ENCODE measurements at places on chromosomes 16 and 17.
A peak's percentile ranks its signal among the peaks of the same experiment; 100 is the strongest.

DNA sequence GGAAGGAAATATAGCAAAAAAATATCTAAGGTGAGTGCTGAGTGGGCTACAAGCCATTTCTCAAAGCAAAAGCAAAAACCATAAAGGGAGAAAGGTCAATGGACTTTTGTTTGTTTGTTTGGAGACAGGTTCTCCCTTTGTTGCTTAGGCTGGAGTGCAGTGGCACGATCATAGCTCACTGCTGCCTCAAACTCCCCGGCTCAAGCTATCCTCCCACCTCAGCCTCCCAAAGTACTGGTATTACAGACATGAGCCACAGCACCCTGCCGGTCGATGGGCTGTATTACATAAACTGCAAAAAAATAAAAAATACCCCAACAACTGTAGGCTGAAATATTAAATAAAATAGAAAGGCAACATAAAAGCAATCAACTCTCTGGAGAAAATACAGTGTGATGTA lies 3.5 kb upstream of the RBBP6 start:
- no peak for DNase-seq

GRCh38 chr17:82060614-82061013 lies 5.0 kb downstream of the DUS1L start:
- DNase-seq, result no peak

GRCh38 chr17:9356488-9356911 lies 219.1 kb downstream of the STX8 start:
- DNase-seq, result no peak

- peak; percentile 61 for DNase-seq
Observed at GRCh38 chr17:16214190-16215001, 938 bp downstream of the NCOR1 start.

DNA sequence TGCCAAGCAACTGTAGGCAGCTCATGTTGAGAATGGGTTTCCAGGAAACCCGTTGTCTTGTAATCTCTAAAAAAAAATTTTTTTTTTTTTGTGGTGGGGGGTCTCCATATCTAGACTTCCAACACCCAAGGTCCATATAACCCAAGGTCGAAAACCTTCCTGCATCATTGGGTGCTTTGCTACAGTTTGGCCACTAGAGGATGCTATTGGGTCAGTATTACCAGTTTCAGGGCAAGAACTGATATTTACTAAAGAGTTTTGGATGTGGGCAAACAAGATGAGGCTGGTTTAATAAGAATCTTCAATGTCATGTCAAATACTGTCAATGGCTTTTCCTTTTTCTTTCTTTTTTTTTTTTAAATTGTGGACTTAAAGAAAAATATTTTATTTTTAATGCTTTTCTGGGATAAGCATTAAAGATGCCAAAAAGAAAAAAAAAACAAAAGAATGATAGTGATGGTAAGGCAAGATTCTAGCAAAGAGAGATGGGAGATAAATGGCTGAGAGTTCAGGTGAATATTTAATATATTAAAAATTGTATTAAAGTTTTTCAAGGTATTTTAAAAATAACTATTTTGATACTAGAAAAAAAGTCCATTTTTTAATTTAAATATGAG lies 62.2 kb downstream of the DHRS7C start:
- DNase-seq, result peak; percentile 70

DNA sequence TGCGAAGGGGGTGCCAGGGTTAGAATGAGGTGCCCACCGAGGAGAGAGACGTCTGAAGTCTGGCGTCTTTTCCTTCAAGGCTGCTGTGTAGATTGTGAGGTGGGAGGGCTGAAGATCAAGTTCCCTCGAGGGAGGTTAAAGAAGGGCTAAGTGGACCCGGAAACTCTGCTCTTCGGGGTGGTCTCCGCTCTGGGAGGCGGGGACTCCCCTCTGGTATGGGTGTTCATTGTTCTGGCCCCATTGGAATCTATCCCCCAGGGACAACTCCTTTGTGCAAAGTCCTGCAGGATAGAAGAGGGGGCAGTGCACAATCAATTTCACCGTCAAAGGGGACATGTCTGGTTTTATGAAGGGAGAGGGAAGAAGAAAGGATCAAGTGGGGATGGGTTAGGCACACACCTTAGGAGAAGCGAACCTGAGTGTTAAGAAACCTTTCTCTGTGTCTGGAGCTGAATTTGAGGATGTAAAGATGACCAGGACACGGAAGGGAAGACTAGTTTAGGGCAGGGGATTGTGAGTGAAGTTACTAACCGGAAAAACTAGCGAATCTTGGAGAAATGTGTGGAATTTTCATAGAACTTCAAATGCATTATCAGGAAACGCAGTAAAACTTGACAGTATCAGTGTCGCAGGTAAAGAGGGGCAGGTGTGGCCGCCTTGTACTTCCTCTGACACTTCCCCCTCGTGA lies 809 bp upstream of the RAB34 start:
- DNase-seq, result no peak

GRCh38 chr17:49922095-49922494 lies 46.9 kb upstream of the DLX4 start:
- no peak for DNase-seq

DNA sequence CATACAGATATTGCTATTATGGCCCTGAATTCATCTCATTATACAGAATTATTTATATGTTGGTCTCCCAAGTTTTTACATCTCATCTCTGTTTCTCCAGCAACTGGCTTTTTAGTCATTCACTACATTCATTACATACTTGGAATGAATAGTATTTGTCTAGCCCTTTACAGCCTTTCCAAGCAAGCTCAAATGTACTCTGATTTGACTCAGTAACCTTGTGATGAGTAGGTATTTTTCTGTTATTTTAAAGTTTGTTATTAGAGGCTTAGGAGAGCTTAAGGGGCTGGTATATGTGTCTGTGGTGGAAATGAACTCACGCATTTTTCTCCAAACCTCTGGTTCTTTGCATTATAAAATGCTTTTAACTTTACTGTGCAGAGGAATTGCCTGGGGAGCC lies 224.7 kb downstream of the SNX29 start:
- DNase-seq, result peak; percentile 61

- peak; percentile 30 for DNase-seq
Observed at GRCh38 chr16:83882163-83882885, 16.6 kb upstream of the MLYCD start.

DNA sequence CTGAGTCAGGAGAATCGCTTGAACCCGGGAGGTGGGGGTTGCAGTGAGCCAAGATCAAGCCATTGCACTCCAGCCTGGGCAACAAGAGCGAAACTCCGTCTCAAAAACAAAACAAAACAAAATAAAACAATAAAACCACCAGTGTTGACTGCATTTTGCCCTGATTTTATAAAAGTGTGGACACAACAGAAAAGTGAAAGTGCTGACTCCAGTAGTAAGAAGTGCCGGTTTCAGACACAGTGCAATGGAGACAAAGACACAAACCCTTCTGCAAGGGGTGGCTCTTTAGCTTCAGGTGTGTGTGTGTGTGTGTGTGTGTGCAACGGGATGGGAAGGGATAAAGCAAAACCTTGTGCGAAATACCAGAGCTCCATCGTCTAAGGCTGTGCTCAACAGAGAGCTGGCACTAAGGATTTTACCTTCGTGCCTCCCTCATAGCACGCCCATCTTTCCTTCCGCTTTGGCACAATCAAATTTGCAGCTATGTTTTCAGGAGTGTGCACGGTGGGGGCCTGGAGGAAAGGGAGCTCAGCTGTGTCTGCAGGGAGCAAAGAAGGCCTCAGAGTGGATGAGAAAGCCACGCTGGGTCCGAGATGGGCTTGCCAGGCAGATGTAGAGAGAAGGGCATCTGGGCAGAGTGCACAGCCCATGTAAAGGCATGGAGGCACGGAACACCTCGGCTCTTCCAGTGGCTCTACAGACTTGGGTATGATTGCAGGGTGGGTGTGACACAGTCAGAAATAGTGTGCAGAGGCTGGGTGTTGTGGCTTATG lies 15.5 kb downstream of the MXRA7 start:
- no peak for DNase-seq

- peak; percentile 88 for DNase-seq
Observed at GRCh38 chr17:50681263-50682200, 26.2 kb downstream of the ANKRD40 start.

DNA sequence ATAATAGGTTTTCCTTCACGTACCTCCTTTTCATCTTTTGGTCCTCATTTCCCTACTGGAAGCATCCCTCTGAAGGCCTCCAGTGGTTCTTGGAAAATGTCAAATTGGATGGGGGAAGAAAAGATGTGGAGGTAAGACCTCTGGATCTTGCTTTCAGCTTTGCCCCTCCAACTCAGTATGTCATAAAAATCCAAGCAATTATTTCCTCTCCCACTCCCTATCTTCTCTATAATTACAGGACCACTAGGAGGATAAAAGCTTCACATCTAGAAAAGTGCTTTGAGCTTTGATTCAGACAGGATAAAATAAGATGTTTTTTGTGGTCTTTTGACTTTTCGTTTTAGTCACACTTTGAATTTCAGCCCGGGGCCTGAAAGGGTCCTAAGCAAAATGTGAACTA lies 1.7 kb downstream of the TTLL6 start:
- DNase-seq, result no peak

GRCh38 chr16:87806261-87806640 lies 40.5 kb upstream of the KLHDC4 start:
- DNase-seq, result peak; percentile 58

DNA sequence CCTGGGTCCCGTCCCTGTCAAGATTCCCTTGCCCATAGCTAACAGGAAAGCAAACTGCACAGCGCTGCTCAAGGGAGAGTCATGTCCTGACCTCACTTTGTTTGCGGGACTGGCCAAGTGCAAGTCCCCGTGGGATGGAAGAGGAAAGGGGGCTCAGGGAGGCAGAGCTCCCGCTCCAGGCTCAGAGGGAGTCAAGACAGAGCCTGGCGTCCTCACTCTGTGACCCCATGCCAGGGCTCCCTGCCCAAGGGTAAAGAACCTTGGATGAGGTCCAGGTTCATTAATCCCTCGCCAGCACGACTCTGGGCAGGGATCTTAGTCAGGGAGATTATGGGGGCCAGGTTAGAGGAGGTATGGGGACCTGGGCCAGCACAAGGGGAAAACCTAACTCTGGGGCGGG lies 51.5 kb upstream of the CBX4 start:
- DNase-seq, result no peak

DNA sequence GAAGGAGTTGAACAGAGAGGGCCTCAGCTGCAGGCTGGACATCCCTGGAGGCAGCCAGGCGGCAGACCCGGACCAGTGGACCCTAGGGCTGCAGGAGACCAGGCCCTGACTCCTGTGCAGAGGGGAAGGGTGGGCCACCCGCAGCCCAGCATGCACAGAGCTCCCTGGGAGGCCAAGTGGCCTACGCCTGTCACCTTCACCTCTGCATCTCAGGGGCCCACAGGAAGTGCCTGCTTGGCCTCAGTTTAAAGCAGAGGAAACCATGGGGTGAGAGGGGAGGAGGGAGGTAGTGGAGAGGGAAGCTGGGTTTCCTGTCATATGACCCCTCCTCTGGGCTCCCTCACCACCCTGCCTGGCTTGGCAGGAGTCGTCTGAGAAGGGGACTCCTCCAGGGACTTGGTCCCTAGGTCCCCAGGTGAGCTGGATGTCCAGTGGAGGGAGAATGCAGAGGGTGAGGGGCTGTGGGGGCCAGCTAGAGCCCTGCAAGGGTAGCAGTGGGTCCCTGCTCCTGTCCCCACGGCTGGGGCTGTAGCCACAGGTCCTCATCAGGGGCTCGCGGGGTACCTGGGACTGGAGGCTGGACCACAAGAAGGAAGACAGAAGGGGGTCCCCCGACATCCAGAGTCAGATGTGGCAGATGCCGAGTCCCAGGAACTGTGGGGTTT lies at the start of gene TMC8:
TSS of gene TMC8 (plus strand) at position 335 of the 665 bp plus-strand sequence. CDS start 818 bp downstream, outside the sequence.
- no peak for DNase-seq

GRCh38 chr17:82691714-82692113 lies 6.8 kb downstream of the RAB40B start:
- DNase-seq, result no peak

- peak; percentile 16 for DNase-seq
Observed at GRCh38 chr16:19520861-19521331, 1.0 kb downstream of the GDE1 start.

GRCh38 chr17:45052052-45052772 lies 780 bp upstream of the DCAKD start:
- DNase-seq, result peak; percentile 57

GRCh38 chr16:74099530-74099929 lies 197.1 kb upstream of the PSMD7 start:
- no peak for DNase-seq

- DNase-seq, result no peak
Observed at GRCh38 chr17:8186446-8186786, 3.6 kb downstream of the BORCS6 start.

DNA sequence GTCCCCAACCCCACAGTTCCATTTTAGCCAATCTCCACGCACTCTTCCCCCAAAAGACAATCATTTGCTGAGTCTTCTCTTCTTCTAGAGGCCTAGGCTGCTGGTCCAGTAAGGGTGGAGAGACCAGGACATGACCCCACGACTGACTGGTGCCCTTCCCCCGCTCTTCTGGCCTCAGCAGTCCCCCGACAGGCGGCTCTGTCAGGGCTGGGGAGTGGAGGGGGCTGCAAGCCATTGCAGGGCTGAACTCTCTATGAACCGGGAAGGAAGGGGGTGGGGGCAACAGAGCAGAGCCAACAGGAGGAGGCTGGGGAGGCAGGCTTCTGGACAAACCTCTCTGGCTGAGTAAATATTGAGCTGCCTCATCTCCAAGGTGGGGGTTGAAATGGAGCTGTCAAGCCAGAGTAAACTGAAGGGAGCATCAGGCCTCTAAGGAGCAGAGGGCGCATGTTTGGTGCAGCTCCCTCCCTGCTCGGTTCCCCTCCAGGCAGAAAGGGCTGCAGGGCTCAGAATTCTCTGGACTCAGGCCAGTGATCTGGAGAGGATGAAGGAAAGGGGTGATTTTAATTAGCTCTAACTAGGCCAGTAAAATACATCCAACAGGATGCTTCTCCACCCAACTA lies 8.7 kb downstream of the HOXB1 start:
- no peak for DNase-seq

- peak; percentile 83 for DNase-seq
Observed at GRCh38 chr16:83802135-83802534, 5.6 kb upstream of the HSBP1 start.

DNA sequence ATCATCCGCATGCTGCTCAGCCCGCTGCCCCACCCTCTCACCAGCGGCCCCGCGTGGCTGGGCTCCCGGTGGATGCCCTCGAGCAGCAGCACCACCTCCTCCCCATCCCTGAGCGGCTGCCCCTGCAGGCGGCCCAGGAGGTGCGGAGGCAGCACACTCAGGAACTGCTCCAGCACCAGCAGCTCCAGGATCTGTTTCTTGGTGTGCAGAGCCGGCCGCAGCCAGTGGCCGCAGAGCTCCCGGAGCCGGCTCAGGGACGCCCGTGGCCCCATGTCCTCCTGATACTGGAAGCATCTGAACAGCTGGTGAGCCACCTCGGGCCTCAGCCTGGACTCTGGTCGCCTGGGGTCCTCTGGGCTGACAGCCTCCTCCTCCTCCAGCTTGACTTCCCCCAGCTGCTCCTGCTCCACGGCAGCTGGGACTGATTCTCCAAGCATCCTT lies 6.6 kb downstream of the ZSCAN10 start:
- no peak for DNase-seq

- no peak for DNase-seq
Observed at GRCh38 chr17:834136-834535, 52.0 kb downstream of the MRM3 start.

GRCh38 chr17:65173284-65173793 lies 36.2 kb downstream of the RGS9 start:
- DNase-seq, result no peak

GRCh38 chr17:14330492-14330962 lies 29.6 kb downstream of the HS3ST3B1 start:
- peak; percentile 57 for DNase-seq
